GDM1 (cell line): ENCODE measurements at places on chromosomes 13 and 19.

- DNase-seq: no peak
Observed at GRCh38 chr13:52105841-52106240, 23.0 kb downstream of the NEK5 start.

GRCh38 chr19:42111384-42111783 is 20.9 kb downstream of the POU2F2 start:
- no peak for DNase-seq

- no peak for DNase-seq
Observed at GRCh38 chr13:27252467-27252866, 1.1 kb downstream of the RPL21 start.

DNA sequence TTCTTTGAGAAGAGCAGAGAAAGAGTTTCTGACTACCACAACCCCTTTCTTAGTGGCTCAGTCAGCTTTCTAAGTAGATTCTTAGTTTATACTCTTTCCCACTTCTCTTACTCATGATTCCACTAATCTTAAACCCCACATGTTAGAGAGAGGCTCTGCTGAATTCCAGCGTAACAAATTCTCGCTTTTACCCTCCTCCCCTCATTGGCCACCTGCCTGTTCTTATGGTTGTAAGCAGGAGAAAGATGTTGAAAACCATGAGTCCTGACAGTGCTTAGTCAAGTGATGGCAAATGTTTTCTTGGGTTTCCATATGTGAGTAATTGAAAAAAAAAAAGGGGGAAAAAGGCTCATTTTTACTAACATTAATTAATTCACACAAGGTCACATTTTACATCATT is 125.9 kb downstream of the ZDHHC20 start:
- DNase-seq: no peak

- no peak for DNase-seq
Observed at GRCh38 chr13:107450431-107450830, 764.9 kb downstream of the LIG4 start.

DNA sequence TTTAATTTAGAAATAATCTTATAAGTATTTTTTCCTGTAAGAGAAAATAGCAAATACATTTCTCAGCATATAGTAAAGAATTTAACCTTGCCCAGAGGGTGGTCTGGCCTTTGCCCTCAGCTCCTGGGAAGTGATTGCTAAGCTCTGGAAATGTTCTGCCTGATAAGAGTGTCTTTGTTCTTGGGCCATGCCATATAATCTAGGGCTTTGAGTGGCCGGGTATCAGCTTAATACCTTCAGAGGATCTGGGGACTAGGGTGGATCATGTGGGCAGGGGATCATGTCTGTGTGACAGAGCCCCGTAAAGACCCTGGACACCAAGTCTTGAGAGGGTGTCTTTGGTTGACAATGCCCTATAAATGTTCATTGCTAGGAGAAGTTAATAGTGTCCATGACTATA is 1032.4 kb upstream of the MIR17HG start:
- DNase-seq: no peak

GRCh38 chr13:27621116-27621365 is 651 bp upstream of the POLR1D start:
- DNase-seq: no peak

GRCh38 chr19:56597696-56598095 is 2.6 kb downstream of the ZNF71 start:
- no peak for DNase-seq

DNA sequence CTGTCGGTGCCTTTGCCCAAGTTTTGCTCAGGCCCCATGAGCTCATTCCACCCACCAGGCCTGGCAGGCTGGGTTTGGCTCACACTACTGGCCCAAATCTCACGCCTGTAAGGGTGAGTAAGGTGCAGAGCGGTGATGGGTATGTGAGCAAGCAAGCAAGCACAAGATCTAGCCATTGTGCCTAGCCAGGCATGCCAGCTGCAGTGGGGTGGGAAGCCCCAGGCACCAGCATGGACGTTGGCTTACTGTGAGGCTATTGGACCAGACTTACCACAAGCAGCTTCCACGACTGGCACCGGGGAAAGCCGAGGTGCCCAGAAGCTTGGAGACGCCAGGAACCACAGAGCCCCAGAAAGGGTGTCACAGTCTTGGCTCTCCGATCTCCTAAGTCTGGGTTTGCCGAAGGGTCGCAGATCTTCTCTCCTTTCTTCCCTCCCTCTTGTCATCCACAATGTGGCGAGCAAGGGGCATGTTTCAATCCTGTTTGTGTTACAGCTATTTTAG is 2659.4 kb upstream of the PCDH20 start:
- DNase-seq: no peak

DNA sequence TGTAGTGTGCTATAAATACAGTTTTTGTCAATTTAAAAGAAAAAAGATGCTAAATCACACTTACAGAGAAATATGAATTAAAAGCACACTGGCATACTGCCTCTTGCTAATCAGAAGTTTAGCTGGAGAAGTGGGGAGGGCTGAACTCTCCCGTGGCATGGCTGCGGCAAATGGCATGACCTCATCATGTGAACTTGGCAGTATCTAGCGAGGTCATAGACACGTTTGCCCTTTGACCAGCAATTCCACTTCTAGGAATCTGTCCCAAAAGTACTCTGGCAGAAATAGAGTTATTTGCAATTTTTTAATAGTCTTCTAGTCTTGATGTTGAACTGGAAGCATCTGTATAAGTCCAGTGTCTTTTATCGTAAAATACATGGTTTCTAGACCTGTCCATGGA is 42.0 kb upstream of the MCF2L start:
- no peak for DNase-seq

- DNase-seq: no peak
Observed at GRCh38 chr13:52835071-52835839, 13.2 kb downstream of the PCDH8 start.

- no peak for DNase-seq
Observed at GRCh38 chr19:18742324-18742723, 48.8 kb downstream of the COMP start.

GRCh38 chr13:25632166-25632888 is 260.6 kb downstream of the ATP8A2 start:
- no peak for DNase-seq

- DNase-seq: no peak
Observed at GRCh38 chr19:44924243-44924725, 9.9 kb downstream of the APOC1 start.

- DNase-seq: no peak
Observed at GRCh38 chr19:10871711-10872545, 575 bp downstream of the CARM1 start.

- DNase-seq: no peak
Observed at GRCh38 chr19:7272856-7273578, 21.2 kb downstream of the INSR start.

- DNase-seq: peak; percentile 69
Observed at GRCh38 chr13:41492432-41493260, 35.3 kb downstream of the RGCC start.

GRCh38 chr19:18062028-18062427 is 24.7 kb downstream of the IL12RB1 start:
- DNase-seq: no peak

DNA sequence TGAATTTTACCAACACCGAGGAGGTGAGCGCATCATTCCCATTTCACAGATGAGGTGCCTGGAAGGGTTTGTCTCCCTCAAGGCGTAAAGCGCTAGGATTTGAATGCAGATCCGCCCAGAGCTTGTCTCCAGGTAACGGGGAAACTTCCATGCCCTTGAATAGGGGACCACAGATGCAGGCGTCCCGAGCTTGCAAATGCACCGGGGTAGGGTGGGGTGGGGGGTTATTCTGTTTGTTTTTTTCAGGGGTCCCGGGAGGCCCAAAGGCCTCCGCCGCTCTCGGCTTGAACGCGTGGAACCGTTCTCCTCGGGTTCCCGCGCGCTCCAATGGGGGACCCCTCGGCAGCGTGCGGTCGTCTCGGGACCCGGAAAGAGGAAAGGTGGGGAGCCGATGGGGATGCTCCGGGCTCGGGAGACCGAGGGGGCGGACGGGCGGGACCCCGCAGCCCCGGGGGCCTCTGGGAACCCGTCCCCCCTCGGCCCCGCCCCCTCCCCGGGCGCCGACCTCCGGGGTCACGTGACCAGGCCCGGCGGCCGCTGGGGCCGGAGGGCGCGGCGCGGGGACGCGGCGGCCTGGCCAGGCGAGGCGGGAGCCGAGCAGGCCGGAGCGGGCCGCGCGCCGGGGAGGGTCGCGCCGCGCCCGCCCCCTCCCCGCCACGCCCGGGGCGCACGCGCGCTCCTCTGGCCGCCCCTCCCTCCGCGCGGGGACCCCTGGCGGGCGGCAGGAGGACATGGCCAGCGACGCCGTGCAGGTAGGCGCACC is at the start of gene PKN1:
PKN1 (plus strand) TSS at position 516 of the 763 bp plus-strand sequence; CDS start at position 732, 216 bp downstream.
- DNase-seq: peak; percentile 51

DNA sequence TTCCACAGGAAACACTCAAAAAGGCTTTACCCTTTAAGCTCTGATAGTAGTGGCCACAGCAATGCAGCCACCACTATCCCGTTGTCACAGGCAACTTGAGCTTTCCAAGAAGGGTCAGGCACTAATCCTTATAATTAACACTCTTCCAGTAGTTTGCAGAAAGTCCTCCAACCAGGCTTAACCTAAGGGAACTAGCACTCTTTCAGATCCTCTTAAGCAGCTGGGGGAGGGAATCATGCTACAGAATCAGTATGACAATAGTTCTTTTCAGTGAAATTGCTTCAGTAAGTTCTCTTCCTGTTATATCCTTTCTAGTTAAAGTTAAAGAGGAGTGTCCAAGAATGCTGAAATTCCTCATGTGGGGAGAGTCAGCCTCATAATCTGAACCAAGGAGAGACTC is 82.2 kb downstream of the TNFSF11 start:
- DNase-seq: no peak

DNA sequence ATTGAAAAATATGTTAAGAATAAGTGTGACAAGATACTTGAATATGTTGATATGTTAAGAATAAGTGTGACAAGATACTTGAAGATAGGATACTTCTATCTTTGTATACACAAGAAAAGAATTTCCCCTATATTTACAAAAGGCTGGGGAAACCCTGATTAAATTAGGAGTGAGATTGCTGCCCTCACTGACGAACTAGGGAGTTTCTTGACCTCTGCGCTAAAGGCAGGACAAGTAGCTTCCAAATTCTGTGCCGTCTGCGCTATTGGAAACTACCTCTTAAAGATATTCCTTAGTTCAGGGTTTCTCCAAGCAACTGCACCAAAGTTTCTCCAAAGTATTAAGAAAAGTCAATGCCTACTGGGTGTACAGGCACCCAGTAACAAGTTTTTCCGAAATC is 730 bp downstream of the ZNF260 start:
- no peak for DNase-seq

DNA sequence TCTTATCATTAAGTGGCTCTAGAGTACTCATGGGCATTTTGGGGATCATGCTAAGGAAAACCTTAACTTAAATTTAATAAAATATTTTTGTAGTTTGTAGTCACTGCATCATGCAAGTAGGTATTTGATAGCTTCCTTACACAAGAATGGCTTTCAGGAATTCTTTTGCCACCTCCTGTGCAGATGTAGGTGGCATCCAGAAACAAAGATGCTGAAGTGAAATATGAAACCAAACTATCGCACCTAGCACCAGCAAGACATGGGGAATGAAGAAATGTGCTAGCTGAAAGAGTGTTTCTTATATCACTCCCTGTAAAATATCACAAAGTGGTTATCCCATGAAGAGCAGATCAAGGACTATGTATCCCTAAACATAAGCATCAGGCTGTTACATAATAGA is 924.5 kb upstream of the PRR20A start:
- no peak for DNase-seq

GRCh38 chr19:42057846-42058245 is 12.2 kb downstream of the GRIK5 start:
- no peak for DNase-seq

DNA sequence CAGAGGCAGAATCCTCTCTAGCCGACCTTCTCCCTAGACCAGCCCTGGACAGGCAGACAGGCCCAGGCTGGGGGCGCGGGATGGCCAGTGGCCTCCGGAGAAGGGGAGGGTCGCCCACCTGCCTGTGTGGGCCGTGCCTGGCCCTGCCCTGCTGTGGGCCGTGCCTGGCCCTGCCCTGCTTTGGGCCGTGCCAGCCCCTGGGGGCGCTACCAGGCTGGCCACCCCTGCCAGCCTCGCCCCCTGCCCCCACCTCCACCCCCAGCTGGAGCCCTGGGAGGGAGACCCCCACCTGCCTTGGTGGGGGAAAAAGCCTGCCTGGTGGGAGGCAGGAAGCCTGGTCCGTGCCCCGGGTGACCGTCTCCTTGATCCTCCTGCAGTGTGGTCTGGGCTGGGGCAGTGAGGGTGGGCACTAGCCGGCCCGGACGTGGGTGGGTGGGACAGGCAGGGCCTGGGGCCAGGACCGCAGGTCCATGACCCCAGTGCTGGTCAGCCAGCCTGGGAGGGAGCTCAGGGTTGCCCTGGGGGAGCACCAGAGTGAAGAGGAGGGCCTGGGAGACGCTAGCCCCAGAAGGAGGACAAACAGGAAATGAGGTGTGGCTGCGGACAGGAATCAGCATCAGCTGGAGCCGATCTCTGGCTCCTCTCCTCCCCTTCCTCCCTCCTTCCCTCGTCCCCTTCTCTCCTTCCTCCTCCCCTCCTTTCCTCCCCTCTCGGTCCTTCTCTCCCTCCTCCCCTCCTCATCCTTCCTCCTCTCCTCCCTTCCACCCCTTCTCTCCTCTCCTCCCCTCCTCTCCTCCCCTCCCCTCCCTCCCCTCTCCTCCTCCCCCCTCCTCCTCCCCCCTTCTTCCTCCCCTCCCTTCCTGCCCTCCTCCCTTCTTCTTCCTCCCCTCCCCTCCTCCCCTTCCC is 5.1 kb upstream of the MKNK2 start:
- peak; percentile 17 for DNase-seq

DNA sequence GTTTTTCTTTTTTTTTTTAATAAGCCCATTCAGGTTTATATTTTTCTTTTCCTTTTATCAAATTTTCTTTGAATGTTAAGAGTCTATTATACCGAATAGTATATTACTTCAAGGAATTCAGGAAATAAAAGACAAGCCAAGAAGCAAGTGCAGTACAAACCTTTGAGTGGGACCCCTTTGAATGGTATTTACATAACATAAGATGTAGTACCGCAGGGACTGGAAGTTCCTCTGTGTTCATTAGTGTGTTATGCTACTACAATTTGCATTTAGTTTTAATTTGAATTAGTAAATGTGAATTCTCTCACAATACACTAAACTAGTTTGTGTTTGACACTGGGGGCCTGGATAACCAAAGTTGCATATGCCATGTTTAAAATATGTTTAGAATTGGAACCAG is 339.5 kb downstream of the DCT start:
- no peak for DNase-seq

- DNase-seq: peak; percentile 1
Observed at GRCh38 chr19:55857149-55857548, 20.8 kb downstream of the NLRP4 start.

- no peak for DNase-seq
Observed at GRCh38 chr13:26198116-26198515, 24.0 kb downstream of the RNF6 start.

- DNase-seq: no peak
Observed at GRCh38 chr19:38670921-38671398, 23.5 kb downstream of the ACTN4 start.

GRCh38 chr13:96274046-96274445 is 184.1 kb downstream of the HS6ST3 start:
- no peak for DNase-seq

- no peak for DNase-seq
Observed at GRCh38 chr13:35855531-35856019, 275.6 kb downstream of the DCLK1 start.

GRCh38 chr19:51295382-51296126 is 15.9 kb upstream of the IGLON5 start:
- no peak for DNase-seq

- DNase-seq: no peak
Observed at GRCh38 chr13:46738055-46738454, 58.9 kb downstream of the ESD start.

- DNase-seq: no peak
Observed at GRCh38 chr13:49821216-49822009, 28.9 kb upstream of the KPNA3 start.

GRCh38 chr19:45010306-45010705 is 9.0 kb downstream of the RELB start:
- DNase-seq: no peak
